ENCODE measurements at places on chromosomes 16 and 17. TPM values are rescaled to one million over a fixed set of nuclear protein-coding genes. Genes with fewer than 3 reads are reported as not detected.

Gene KRTAP4-1
- total RNA-seq, result not detected

Gene TMEM114
- not detected for total RNA-seq

Gene FAM171A2
- 61.0 TPM for total RNA-seq

Gene TBC1D28
- total RNA-seq, result 5.3 TPM

Gene SSTR5
- not detected for total RNA-seq

Gene ITGAD
- not detected for total RNA-seq

Gene RBFOX1
- 198 TPM for total RNA-seq

Gene CNTNAP1
- 12.5 TPM for total RNA-seq

Gene TBL3
- total RNA-seq, result 16.6 TPM

Gene KRT222
- 3.4 TPM for total RNA-seq

Gene CCDC200
- total RNA-seq, result not detected

Gene DYNLRB2
- 1.6 TPM for total RNA-seq

Gene HOXB5
- not detected for total RNA-seq

Gene NPIPB4
- total RNA-seq, result 207 TPM

Gene LDHD
- total RNA-seq, result 1.6 TPM

Gene ATP6V0C
- total RNA-seq, result 23.8 TPM

Gene TEKT1
- total RNA-seq, result 1.3 TPM

Gene CLDN6
- total RNA-seq, result 0.63 TPM

Gene HBA1
- 263 TPM for total RNA-seq

Gene CLEC3A
- not detected for total RNA-seq

Gene SLC38A7
- 30.7 TPM for total RNA-seq

Gene IQCK
- total RNA-seq, result 20.0 TPM

Gene CIITA
- 0.31 TPM for total RNA-seq

Gene FN3K
- total RNA-seq, result 25.0 TPM

Gene ASIC2
- total RNA-seq, result 12.5 TPM

Gene TIMM22
- total RNA-seq, result 11.9 TPM

Gene DPEP2NB
- total RNA-seq, result not detected

Gene KRT27
- not detected for total RNA-seq

Gene SLC47A2
- total RNA-seq, result 0.63 TPM

Gene TMC7
- 3.4 TPM for total RNA-seq
